ENCODE measurements at places on chromosomes 4 and X.

DNA sequence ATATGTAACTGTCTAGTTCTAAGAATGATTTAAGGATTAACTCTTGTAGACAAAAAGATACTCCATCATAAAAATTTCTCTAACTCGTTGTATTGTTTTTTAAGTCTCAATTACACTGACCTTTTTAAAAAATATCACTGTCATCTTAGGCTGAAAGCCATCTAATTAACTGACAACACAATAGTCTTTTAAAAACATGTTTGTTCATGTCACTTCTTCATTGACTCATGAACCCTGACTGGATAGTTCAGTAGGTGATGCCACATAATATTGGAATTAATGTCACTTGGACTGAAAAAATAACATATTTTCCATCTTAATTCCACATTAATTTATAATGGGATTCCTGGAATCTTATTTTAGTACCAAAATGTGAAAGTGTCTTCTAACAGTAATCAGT, 179.3 kb downstream of the ADGRL3 start:
- DNase-seq = no peak

GRCh38 chrX:15493118-15493962, at the start of gene PIR:
PIR (minus strand) TSS chrX:15493333; CDS start chrX:15491257, 2,076 bp downstream.
- peak; percentile 9 for DNase-seq

DNA sequence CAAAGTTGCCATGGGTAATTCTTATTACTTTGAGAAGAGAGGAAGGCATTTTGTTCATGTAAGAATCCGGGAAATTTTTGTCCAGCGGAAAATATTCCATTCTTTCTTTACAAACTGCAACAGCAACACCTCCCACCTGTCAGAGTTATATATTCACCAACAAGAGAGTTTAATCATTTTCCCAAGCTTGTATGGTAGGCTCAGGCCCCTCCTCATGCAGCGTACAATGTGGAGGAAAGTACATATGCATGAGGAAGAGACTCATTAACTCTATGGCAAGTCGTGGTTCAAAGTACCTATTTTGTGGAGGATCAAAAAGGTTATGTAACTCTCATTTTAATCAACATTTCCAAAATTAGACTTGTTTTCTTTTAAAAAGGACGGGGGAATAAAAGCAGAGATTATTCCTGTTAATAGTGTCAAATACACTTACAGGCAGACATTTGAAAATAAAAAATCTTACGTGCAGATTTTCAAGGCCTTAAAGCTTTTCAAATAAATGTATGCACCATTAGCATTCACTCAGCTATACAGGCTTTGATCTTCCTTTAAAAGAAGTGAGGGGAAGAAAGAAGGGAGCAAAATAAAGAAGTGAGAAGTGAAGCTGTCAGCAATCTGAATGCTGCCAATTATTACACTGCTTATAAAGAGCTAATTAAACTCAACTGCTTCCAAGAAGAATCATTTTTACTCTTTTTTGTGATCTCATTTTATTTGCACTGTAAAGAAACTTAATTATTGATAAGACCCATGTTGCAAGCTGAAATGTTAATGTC, 204.8 kb downstream of the FAT4 start:
- DNase-seq = no peak

GRCh38 chr4:137531168-137531985, 917 bp downstream of the PCDH18 start:
- DNase-seq = no peak

- no peak for DNase-seq
Measured at GRCh38 chrX:139890991-139891700, 41.7 kb downstream of the ATP11C start.

DNA sequence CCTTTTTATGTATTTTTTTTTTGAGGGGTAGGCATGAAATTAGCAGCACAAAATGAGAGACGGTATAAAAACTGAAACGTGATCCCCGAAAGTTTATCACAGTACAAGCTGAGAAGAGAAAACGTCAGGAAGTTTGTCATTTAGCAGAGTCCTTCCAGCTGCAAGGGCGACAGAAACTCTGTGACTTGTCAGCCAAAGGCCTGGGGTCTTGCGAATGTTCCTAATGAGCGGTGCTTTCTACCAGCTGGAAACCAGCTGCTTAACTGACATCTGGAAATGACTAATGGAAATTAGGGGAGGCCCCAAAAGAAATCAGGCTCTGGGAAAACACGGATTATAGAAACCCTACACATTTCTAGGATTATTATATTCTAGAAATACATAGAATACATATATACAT, 66.5 kb downstream of the CHRNA9 start:
- DNase-seq = no peak

DNA sequence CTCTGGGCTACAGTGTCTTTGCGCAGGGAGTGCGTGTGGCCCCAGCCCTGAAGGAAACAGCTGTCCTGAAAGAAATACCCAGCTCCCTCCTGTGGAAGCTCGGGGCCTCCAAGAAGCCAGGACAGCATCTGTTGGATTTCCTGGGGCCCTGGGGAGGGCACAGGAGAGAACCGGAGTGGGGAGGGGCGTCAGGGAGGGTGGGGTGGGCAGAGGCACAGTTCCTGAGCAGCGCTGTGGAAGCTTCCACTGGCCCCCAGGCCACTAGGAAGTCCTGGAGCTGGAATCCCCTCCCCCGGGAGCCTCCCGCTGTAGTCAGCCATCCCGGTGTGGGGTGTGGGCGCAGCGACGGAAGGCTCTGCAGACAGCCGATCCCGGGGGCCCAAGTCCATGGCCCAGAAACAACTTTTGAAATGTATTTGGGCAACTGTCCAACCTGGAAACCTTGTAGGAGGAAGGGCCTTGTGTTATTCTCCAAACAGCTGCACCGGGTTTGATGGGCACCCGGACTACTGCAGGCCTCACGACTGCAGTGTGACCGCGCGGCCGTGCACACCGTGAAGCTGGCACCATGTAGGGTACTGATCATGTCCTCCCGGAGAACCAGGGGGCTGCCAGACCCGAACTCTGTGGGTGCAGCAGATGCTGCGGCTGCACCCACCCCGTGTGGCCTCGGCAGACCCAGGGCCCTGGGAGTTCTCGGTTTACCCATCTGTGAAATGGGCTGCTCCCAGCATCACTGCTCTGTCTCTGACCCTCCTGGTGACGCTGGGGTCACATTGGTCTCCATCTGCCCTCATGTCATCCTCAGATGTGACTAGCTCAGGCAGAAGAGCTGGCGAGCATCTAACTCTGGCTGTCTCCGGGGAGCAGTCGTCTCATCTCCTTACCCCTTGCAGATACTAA, 68.5 kb upstream of the HMX1 start:
- DNase-seq = no peak

DNA sequence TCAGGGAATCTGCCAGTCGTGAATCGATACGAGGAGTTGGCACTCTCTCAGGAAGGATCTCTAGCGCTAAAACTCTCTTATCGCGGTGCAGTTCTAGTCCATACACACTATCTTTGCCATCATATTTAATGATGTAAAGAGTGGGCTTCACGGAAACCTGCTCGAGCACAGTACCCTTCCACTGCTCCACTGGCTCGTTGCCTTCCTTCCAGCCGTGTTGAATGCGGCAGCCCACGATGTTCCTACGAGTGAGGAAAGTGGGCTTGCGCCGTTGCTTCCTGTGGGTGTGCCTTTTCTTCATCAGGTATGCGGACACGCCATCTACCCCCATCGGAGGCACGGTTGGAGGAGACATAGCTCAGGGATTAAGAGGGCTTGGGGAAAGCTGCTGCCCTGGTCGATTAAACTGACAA, 661 bp downstream of the SPIN4 start:
- no peak for DNase-seq

DNA sequence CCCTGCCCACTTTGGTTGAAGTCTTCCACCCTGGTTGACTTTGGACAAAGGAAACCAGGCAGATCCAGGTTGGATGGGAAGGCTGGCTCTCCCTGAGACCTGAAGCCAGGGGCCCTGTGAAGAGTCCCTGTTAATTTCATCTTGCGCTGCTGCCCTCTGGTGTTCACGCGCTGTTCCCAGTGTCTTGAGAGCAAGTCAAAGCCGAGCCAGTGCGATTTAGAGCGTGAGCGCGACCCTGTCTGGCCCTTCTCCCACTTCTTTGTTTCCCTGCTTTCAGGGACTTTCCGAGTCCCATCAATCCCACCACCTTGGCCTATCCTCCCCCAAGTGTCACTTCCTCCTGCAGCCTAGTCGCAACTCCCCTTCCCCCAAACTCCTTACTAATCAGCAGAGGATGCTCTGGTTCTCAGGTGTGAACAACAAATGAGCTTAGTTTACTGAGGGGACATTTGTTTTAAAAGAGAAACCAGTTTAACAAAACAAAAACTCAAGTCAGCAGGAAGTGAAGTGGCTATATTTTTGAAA, 25.8 kb upstream of the CHRNA9 start:
- DNase-seq = peak; percentile 85

DNA sequence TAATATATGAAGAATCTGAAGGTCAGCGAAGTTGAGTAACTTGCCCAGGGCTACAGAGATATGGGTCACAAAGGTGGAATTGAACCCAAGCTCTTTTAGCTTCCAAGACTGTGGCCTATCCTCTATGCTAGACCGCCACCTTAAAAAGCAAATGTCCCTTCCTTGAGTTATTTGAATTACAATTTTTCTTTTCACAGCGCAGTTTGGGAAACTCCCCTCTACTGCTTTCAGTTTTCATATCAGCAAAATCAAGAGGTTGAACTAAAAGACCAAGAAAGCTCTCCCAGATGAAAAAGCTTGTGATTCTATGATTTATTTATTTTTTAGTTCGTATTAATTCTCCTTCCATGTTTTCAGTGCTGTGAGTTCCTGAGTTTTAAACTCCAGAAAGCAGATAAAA, 174.5 kb upstream of the C1QTNF7 start:
- no peak for DNase-seq

DNA sequence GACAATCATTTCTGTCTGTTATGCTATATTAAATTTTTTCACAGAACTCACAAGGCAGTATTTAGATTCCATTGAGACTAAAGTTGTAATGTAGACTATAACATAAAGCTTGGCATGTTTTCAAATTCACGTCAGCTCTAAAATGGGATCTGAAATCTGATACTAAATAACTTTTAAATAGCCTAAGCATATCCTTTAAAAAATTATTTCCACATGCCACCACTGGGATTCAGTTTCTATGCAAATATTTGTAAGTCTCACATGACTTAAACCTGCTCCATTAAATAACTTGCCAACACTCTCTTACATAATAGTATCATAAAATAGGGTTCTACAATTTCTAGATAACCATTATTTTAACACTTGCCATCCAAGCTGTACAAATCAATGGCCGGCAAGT, 32.4 kb downstream of the KLHL8 start:
- no peak for DNase-seq
